Natural killer cell treated with Interleukin-12 subunit alpha and Interleukin-12 subunit beta and Interleukin-15 and Interleukin-18, amount 100 ng/mL, for 72 hours (primary cell): ENCODE measurements at places on chromosomes 2 and 18. TPM values are rescaled to one million over a fixed set of nuclear protein-coding genes. Genes with fewer than 3 reads are reported as not detected.

Gene TUBB8B
- not detected for total RNA-seq

Gene CD207
- total RNA-seq, result 1.8 TPM

DNA sequence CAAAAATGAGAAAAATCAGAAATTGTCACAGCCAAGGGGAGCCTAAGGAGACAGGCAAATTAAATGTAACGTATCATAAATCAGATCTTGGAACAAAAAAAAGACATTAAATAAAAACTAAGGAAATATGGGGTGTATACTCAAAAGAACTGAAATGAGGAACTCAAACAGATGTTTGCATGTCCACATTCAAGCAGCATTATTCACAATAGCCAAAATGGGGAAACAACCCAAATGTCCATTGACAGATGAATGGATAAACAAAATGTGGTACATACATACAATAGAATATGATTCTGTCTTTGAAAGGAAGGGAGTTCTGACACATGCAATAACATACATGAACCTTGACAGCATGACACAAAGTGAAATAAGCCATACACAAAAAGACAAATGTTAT, 155.8 kb upstream of the KLF7 start:
- no peak for DNase-seq
- peaks cover 10% of the 10 kb centered on the region for H3K27me3 ChIP-seq
- H3K36me3 ChIP-seq, result no peaks in the 10 kb centered on the region
- no peak overlapping the region for H3K27ac ChIP-seq
- H3K4me1 ChIP-seq, result peaks cover 29% of the 10 kb centered on the region
- H3K4me3 ChIP-seq, result no peak overlapping the region

- no peak overlapping the region for H3K4me3 ChIP-seq
- H3K27ac ChIP-seq, result no peak overlapping the region
- H3K4me1 ChIP-seq, result no peaks in the 10 kb centered on the region
- H3K36me3 ChIP-seq, result no peaks in the 10 kb centered on the region
- H3K27me3 ChIP-seq, result peaks cover 26% of the 10 kb centered on the region
- no peak for DNase-seq
These were observed 17.7 kb upstream of the EN1 start for GRCh38 chr2:118865106-118865505.

Gene COX7A2L
- 102 TPM for total RNA-seq

DNA sequence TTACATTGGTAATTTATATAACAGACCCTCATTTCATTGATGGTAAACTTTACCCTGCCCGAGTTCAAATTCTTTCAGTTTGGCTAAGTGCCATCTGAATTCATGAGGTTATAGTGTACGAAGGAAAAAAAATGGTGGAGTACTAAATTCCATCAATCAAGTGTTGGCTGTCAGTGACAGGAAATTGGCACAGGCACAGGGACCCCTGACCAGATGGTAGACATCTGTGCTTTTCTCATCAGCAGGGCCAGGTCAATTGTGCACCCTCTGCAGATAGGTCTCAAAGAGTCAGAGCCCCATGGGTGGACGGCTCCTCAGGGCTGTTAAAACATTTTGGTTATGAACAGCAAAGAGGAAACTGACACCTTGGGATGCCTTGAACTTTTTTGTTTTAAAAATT, 439.2 kb downstream of the SETBP1 start:
- H3K36me3 ChIP-seq, result no peaks in the 10 kb centered on the region
- peaks cover 10% of the 10 kb centered on the region for H3K4me1 ChIP-seq
- peaks cover 19% of the 10 kb centered on the region for H3K27me3 ChIP-seq
- no peak overlapping the region for H3K4me3 ChIP-seq
- no peak for DNase-seq

Gene IL37
- not detected for total RNA-seq

Gene MARS2
- 31.4 TPM for total RNA-seq

DNA sequence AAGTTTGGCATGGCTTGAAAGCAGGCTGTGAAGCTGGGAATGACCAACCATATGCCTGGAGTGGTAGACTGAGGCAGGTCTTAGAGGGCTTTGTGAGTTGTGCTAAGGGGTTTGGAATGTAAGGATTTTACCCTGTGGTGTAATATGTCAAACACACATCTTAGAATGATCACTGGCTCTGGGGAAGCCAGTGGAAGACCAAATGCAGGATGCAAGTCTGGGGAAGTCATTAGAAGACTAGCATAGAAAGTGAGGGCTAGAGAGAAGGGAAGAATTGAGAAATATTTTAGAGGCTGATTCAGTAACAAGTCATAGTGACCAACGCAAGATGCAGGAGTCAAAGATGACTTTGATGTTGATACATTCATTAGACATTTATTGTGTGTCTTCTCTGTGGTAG, 3.5 kb upstream of the FHOD3 start:
- no peak for DNase-seq
- no peak overlapping the region for H3K27ac ChIP-seq
- H3K27me3 ChIP-seq, result peaks cover 10% of the 10 kb centered on the region
- no peaks in the 10 kb centered on the region for H3K4me1 ChIP-seq
- no peaks in the 10 kb centered on the region for H3K36me3 ChIP-seq
- H3K4me3 ChIP-seq, result no peak overlapping the region
